ENCODE measurements at places on chromosomes 6 and 20. TPM values are rescaled to one million over a fixed set of nuclear protein-coding genes. Genes with fewer than 3 reads are reported as not detected.

The TNFRSF6B gene
- not detected for polyA plus RNA-seq

The ULBP3 gene
- 2.2 TPM for polyA plus RNA-seq

The MUC22 gene
- not detected for polyA plus RNA-seq

The LPIN3 gene
- 0.44 TPM for polyA plus RNA-seq

The FGD2 gene
- not detected for polyA plus RNA-seq

The CAP2 gene
- polyA plus RNA-seq: 11.8 TPM

The NHLRC1 gene
- 1.2 TPM for polyA plus RNA-seq

The STK4 gene
- polyA plus RNA-seq: 14.0 TPM

The C20orf96 gene
- polyA plus RNA-seq: 7.8 TPM

The OPN5 gene
- 0.44 TPM for polyA plus RNA-seq

The MAFB gene
- 5.6 TPM for polyA plus RNA-seq

The SEL1L2 gene
- not detected for polyA plus RNA-seq

The ENPP4 gene
- 19.7 TPM for polyA plus RNA-seq

The PAK5 gene
- polyA plus RNA-seq: 47.0 TPM

The FRK gene
- not detected for polyA plus RNA-seq

The ANKRD66 gene
- not detected for polyA plus RNA-seq

The DEFB124 gene
- polyA plus RNA-seq: not detected

The TMEM151B gene
- polyA plus RNA-seq: 82.1 TPM

The IRF4 gene
- not detected for polyA plus RNA-seq

The DEF6 gene
- 1.3 TPM for polyA plus RNA-seq

The EYA2 gene
- not detected for polyA plus RNA-seq

The FAM209B gene
- polyA plus RNA-seq: not detected

The SCGN gene
- 283 TPM for polyA plus RNA-seq

The ENPP5 gene
- polyA plus RNA-seq: 1.2 TPM

The GGTLC1 gene
- polyA plus RNA-seq: not detected

The BMP2 gene
- polyA plus RNA-seq: 1.1 TPM

The THBS2 gene
- 1.0 TPM for polyA plus RNA-seq

The AIF1 gene
- not detected for polyA plus RNA-seq

The RCAN2 gene
- 38.9 TPM for polyA plus RNA-seq

The EIF6 gene
- polyA plus RNA-seq: 154 TPM

The PRSS16 gene
- not detected for polyA plus RNA-seq

The RNF144B gene
- polyA plus RNA-seq: 0.15 TPM

The ZBTB46 gene
- polyA plus RNA-seq: 15.0 TPM

The CTNNBL1 gene
- 32.6 TPM for polyA plus RNA-seq

The GPR6 gene
- 7.3 TPM for polyA plus RNA-seq

The HLA-DQA2 gene
- polyA plus RNA-seq: not detected

The MICA gene
- 0.87 TPM for polyA plus RNA-seq

The SOX18 gene
- polyA plus RNA-seq: 0.12 TPM

The FAM83B gene
- polyA plus RNA-seq: not detected

The UNC93A gene
- polyA plus RNA-seq: not detected

The ADGRF1 gene
- polyA plus RNA-seq: not detected

The RBM24 gene
- 4.9 TPM for polyA plus RNA-seq

The CEP85L gene
- polyA plus RNA-seq: 16.0 TPM

The BPIFB4 gene
- polyA plus RNA-seq: not detected

The TMEM14C gene
- polyA plus RNA-seq: 106 TPM

The GGT7 gene
- 45.4 TPM for polyA plus RNA-seq

The MLN gene
- not detected for polyA plus RNA-seq

Data from neural cell (in vitro differentiated cells).